Activated T-cell treated with anti-CD3 and anti-CD28 coated beads, Interleukin-2, amount 50 U/mL, for 24 hours (primary cell): ENCODE measurements at places on chromosomes 11 and 22.

GRCh38 chr22:33389936-33390335, 331.8 kb upstream of the SYN3 start:
- no peak for DNase-seq
- no peaks in the 10 kb centered on the region for H3K4me1 ChIP-seq
- no peak overlapping the region for H3K27ac ChIP-seq
- no peaks in the 10 kb centered on the region for H3K36me3 ChIP-seq
- no peak overlapping the region for H3K4me3 ChIP-seq

GRCh38 chr11:9787981-9788521, 124.2 kb downstream of the SWAP70 start:
- H3K4me3 ChIP-seq: no peak overlapping the region
- no peak for DNase-seq
- no peaks in the 10 kb centered on the region for H3K27me3 ChIP-seq
- no peak overlapping the region for H3K27ac ChIP-seq
- H3K36me3 ChIP-seq: peaks cover 37% of the 10 kb centered on the region

- H3K27me3 ChIP-seq: no peaks in the 10 kb centered on the region
- H3K27ac ChIP-seq: no peak overlapping the region
- peaks cover 59% of the 10 kb centered on the region for H3K36me3 ChIP-seq
- H3K4me1 ChIP-seq: no peaks in the 10 kb centered on the region
Measured at GRCh38 chr11:129930743-129931142, 35.4 kb upstream of the NFRKB start.

- no peaks in the 10 kb centered on the region for H3K36me3 ChIP-seq
- H3K4me3 ChIP-seq: no peak overlapping the region
- no peak overlapping the region for H3K27ac ChIP-seq
- no peak for DNase-seq
Measured at GRCh38 chr11:126732981-126733380, 267.6 kb downstream of the KIRREL3 start.

DNA sequence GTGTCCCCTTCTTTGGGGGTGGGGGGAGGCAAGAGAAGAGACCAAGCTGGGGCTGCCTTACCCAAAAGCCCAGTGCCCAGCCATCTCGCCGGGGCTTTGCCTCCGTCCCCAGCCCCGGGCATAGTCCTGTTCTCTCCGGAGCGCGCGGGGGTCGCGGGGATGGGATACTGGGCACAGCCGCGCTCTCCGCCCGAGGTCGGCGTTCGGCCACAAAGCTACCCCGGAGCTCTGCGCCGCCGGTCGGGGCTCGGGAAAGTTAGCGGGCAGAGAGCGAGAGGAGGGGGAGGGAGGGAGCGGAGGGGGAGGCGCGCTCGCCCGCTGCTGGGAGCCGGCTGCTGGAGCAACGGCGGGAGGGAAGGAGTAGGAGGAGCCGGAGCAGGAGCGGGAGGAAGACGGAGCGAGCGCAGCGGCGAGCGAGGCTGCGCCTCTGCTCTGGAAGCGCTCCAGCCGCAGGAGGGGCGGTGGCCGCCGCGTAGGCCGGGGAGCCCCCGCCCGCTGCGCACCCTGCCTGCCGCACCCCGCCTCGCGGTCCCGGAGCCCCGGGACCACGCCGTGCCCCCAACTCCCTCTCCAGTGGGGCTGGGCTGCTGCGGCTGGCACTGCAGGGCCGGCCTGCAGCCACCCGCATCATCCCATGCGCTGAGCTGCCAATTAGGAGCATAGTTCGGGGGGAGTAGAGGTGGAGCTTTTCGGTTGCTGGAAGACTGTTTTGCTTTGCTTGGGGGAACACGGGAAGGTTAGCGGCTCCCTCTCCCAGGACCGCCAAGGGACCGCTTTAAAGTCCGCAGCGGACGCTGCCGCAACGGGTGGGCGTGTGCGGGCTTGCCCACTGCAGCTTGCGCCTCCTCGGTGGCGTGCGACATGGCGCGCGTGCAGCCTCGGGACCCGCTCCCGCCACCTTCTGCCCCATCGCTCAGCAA, at the start of gene SCN4B:
Gene SCN4B, minus strand, starts transcription at position 272 of the 920 bp plus-strand sequence. Its CDS starts 150 bp downstream, at position 122.
- no peaks in the 10 kb centered on the region for H3K36me3 ChIP-seq
- DNase-seq: no peak
- H3K27ac ChIP-seq: no peak within 1 kb of the TSS
- H3K4me3 ChIP-seq: peak within 1 kb of the TSS; percentile 56

DNA sequence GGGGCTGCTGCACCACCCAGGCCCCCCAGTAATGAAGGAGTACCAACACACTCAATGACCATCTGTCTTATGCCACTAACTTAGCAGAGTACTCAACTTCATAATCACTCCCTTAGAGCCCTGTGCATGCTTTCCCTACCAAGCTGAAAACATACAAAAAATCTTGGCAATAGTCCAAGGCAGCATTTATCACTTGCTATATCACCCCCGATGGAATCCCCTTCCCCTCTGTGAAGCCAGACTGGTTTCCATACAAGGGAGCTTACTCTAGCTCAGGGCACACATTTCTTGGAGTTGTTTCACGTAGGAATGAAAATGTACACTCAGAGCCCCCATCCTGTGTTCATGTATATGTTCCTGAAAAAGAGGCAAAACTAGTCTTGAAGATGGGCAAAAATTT, 301.3 kb upstream of the TENM4 start:
- DNase-seq: no peak
- no peaks in the 10 kb centered on the region for H3K27me3 ChIP-seq
- no peak overlapping the region for H3K27ac ChIP-seq
- H3K36me3 ChIP-seq: no peaks in the 10 kb centered on the region

- H3K4me1 ChIP-seq: no peaks in the 10 kb centered on the region
- H3K36me3 ChIP-seq: peaks cover 2% of the 10 kb centered on the region
- no peaks in the 10 kb centered on the region for H3K27me3 ChIP-seq
- H3K27ac ChIP-seq: no peak overlapping the region
Measured at GRCh38 chr11:9971894-9972293, 308.0 kb downstream of the SWAP70 start.

GRCh38 chr11:36033082-36033751, 89.4 kb downstream of the LDLRAD3 start:
- H3K27me3 ChIP-seq: no peaks in the 10 kb centered on the region
- no peaks in the 10 kb centered on the region for H3K4me1 ChIP-seq
- H3K36me3 ChIP-seq: no peaks in the 10 kb centered on the region
- DNase-seq: no peak

GRCh38 chr22:33903012-33903411, 17.3 kb downstream of the LARGE1 start:
- H3K27ac ChIP-seq: no peak overlapping the region
- H3K4me3 ChIP-seq: no peak overlapping the region
- H3K27me3 ChIP-seq: peaks cover 3% of the 10 kb centered on the region
- H3K36me3 ChIP-seq: no peaks in the 10 kb centered on the region

DNA sequence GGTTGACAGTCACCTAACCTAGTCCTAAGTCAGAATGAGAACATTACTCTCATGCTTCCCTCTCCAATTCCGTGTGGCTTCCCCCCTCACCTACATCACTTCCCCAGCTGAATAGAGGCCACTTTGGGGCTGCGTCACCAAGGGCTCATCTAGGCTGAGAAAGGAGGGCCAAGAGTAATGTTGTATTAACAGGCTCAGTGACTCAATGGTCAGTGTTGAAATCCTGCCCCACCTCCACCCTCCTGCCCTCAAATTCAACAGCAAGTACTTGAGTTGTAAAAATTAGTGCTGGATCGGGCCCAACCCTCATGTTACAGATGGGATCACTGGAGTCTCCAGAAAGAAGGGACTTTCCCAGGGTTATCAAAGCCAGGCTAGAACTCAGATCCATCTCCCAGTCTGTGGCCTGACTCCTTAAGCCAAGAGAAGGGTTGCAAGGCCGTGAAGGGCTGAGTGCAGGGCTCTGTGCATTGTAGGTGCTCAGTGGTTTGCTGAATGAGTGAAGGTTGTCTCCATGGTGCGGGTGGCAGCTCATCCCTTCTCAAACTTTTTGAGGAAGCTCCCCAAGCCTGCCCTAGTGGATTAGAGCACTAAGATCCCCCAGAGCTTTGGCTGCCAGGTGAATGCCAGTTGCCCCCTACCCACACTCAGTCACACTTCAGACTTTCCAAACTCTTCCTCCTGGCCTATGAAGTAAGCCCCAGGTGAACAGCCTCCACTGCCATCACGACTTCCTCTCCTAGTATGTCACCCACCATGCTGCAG, 3.2 kb downstream of the DGAT2 start:
- no peak overlapping the region for H3K4me3 ChIP-seq
- peaks cover 25% of the 10 kb centered on the region for H3K27me3 ChIP-seq
- H3K36me3 ChIP-seq: no peaks in the 10 kb centered on the region
- no peak for DNase-seq
- H3K4me1 ChIP-seq: peaks cover 27% of the 10 kb centered on the region
- H3K27ac ChIP-seq: no peak overlapping the region

DNA sequence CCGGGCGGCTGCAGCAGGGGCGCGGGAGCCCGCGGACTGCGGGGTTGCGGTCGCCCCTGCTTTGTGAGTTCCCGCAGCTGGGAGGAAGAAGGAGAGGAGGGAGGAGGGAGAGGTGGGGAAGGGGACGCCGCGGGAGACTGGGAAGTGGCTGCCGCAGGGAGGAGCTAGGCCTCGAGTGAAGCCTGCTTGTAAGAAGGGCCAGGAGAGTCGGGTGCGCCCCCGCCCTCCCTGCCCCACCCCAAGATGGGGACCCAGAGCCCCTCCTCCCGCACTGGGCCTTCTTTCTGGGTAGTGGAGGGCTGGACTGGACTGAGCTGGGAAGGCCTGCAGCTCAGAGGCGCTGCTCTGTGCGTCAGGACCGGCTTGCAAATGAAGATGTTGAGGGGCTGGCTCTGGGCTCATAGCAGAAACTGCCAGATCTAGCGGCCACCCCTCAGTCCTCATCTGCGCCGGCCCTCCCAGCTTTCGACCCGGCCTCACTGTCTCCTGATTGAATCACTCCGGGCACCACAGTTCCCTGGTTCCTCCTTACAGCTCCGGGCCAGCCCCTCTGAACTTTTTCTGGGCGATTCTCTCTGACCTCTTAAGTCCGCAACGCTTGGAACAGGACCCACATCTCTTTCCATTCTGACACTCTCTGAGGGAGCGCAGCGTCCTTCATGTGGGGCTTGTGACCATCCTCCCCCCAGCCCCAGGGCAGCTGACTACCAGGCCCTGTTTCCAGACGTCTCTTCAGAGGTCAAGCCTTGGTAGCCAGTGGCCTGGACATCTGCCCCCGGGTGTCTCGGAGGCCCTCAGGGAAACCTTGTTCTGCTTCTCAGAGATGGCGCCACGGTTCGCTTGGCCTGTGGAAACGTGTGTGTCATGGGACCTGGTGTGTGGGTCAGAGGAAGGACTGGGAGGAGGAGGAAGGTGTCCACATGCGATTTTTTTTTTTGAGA, 21.9 kb downstream of the SERPINH1 start:
- peak overlapping the region; percentile 64 for H3K27ac ChIP-seq
- DNase-seq: no peak
- no peaks in the 10 kb centered on the region for H3K27me3 ChIP-seq
- H3K4me3 ChIP-seq: peak overlapping the region; percentile 66
- no peaks in the 10 kb centered on the region for H3K36me3 ChIP-seq

DNA sequence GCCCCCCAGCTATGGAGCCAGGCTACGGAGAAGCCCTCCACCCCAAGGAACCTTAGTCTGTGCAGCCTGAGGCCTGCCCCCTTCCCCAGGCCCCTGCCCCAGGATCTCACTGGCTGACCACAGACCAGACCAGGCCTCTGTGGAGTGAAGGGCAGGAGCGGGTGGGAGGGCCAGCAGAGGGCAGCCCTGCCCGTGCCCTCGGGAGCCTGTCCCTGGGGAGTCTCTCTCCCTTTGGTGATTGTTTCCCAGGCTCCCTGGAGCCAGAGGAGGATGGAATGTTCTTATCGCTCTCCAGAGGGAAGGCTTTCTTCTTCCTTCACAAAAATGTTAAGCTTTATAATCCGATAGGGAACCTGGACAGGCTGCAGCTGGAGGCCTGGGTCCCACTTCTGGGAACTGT, 455.3 kb downstream of the SOX6 start:
- H3K36me3 ChIP-seq: no peaks in the 10 kb centered on the region
- H3K4me3 ChIP-seq: no peak overlapping the region
- no peaks in the 10 kb centered on the region for H3K4me1 ChIP-seq
- no peak overlapping the region for H3K27ac ChIP-seq
- H3K27me3 ChIP-seq: no peaks in the 10 kb centered on the region

DNA sequence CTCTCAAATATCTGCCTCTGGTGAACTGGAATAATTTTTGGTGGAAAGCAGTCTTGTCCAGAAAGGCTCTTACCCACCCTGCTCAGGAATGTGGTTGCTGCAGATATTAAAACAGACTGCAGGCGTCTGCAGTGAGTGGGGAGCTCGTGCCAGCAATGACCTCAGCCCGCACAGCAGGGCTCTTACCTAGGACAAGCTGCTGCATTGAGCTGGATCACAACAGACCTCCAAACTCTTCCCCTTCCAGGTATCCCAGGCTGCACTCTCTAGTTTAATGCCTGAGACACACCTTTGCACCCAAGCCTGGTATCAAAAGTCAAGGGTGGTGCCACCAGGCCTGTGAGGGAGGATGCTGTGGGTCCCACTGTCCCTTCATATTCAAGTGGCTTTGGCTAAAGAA, 69.7 kb upstream of the CDON start:
- no peak overlapping the region for H3K27ac ChIP-seq
- DNase-seq: no peak
- no peaks in the 10 kb centered on the region for H3K4me1 ChIP-seq
- no peak overlapping the region for H3K4me3 ChIP-seq

- H3K27ac ChIP-seq: no peak overlapping the region
- peaks cover 18% of the 10 kb centered on the region for H3K4me1 ChIP-seq
- H3K27me3 ChIP-seq: no peaks in the 10 kb centered on the region
- DNase-seq: no peak
- H3K36me3 ChIP-seq: no peaks in the 10 kb centered on the region
Measured at GRCh38 chr11:88398791-88399570, 61.4 kb upstream of the CTSC start.

DNA sequence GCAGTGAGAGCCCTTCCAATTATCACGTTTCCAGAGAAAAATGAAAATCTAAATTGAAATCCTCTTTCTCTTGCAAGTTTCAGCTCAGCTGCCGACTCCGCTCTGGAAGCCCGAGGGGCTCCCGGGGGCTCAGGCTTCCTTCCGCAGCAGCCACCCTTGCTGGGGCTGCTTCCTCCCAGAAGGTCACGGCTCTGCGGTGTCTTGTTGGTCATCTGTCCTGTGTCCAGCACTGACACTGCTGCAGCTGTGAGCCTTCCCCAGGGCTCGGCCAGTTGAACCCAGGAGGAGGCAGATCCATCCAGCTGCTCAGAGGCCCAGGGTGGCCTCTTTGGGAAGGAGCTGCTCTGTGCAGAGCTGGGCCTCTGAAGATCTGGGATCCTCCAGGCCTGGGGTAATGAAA, 1337.2 kb downstream of the TBC1D22A start:
- peaks cover 25% of the 10 kb centered on the region for H3K4me1 ChIP-seq
- DNase-seq: no peak
- H3K36me3 ChIP-seq: no peaks in the 10 kb centered on the region
- no peak overlapping the region for H3K4me3 ChIP-seq
- H3K27ac ChIP-seq: no peak overlapping the region

- H3K27me3 ChIP-seq: peaks cover 4% of the 10 kb centered on the region
- no peaks in the 10 kb centered on the region for H3K4me1 ChIP-seq
- H3K27ac ChIP-seq: no peak overlapping the region
- DNase-seq: no peak
- no peak overlapping the region for H3K4me3 ChIP-seq
Measured at GRCh38 chr11:27201454-27202302, 161.1 kb downstream of the BBOX1 start.
